Fibroblast of lung (primary cell): ENCODE measurements at places on chromosomes 16 and 17.
A peak's percentile ranks its signal among the peaks of the same experiment; 100 is the strongest.

DNA sequence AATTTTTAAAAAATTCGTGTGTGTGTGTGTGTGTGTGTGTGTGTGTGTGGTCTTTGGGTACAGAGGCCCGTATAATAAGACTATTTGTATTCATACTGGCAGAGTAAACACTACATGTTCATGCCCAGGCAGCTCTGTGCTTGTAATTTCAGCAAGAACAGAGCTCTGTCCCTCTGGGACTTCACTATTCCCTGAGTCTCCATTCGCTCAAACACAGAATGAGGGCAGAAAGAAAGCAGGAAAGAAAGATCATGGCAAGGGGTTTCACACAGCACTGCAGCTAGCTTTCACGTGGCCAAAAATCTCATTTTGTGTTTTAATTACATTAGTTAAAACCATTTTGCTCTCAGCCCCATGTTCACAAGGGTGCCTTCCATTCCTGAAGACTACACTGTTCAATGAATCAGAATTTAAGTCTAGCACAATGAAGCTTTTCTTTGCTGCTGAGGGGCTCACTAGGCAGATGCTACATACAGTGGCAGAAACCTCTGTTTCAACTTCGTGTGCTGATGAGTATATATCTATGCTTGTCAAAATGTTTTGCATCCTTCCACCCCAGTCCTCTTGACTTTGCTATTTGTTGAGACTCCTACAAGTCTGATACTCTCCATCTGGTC, 198.4 kb upstream of the C17orf78 start:
- no peak for DNase-seq

DNA sequence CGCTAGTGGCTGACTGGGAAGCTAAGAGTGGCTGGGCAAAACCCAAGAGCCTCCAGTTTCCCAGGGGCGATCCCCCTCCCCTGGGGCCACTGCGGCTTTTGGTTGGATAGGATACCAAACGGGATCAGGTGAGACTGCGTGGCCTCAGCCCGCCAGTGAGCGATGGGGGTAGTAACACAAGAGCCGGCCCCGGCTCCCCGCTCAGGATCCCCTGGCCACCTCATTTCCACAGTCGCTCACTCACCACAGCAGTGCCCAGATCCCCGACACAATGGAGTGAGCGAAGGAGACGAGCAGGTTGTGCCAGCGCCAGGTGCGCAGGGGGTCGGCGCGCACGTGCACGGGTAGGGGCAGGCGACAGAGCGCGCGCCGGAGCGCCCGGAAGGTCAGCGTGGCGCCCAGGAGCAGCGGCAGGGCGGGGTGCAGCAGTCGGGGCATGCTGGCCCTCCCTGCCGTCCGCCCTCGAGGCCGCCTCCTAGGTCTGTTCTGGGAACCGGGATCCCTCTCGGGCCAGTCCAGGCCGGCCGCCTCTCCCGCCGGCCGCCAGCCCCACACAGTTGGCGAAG, 290 bp downstream of the TLCD1 start:
- peak; percentile 80 for DNase-seq

DNA sequence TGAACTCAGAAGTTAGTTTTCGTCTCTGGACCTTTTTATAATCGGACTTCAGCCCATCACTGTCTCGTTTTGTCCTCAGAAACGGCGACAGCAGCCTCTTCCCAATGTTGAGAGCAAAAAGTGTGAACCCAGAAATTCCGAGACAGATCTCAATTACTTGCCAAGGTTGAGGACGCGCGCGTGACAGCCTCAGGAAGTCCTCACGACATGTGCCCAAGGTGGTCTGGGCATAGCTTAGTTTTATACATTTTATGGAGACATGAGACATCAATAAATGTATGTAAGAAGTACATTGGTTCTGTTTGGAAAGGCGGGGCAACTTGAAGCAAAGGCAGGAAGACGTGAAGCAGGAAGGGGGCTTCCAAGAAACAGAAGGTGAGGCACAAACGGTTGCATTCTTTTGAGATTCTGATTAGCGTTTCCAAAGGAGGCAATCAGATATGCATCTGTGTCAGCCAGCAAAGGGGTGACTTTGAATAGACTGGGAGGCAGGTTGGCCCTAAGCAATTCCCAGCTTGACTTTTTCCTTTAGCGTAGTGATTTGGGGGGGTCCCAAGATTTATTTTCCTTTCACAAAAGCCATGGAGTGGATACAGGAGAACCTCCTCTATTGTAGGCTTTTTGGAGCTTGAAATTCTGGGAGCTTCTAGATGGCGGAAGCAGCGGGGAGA, 583 bp upstream of the ZNF747 start:
- DNase-seq = peak; percentile 42

DNA sequence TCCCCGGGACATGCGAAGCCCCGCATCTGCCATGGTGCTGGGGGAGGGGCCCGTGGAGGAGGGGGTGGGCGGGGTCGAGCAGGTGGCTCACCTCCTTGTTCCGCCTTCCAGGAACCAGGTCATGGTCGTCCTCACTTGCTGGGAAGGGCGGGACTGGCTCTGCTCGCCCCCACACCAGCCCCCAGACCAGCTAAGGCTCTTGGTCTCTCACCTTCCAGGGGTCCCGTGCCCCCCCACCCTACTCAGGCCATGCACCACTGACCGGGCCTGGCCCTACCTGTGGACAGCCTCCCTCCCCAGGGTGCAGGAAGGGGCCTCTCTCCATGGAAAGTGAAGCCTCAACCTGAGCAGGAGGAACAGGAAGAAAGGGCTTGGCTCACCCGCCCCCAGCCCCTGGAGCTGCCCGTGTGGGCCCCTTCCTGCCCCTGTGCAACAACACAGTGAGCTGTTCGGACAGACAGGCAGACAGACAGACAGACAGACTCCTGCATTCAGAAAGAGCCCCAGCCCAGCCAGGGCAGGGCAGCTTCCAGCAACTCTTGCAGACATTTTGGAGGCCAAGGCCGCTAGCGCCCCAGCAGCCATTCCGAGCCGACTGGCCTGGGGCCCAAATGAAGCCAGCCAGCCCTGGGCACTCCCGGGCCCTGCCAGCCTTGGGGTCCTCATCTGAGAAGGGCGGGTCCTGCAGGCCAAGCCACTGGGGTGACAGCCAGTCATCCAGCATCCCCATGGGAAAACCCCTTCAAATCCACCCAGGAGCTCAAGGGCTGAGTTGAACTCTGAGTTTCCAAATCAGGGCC, 8.1 kb upstream of the KREMEN2 start:
- DNase-seq = no peak

- DNase-seq = no peak
Observed at GRCh38 chr16:68506331-68507053, 32.6 kb upstream of the ZFP90 start.

GRCh38 chr16:683396-684070, 601 bp downstream of the JMJD8 start:
- DNase-seq = no peak

- no peak for DNase-seq
Observed at GRCh38 chr17:77314601-77315000, 173.8 kb downstream of the SEC14L1 start.

- DNase-seq = no peak
Observed at GRCh38 chr16:75329943-75330342, 78.5 kb upstream of the BCAR1 start.
